SJCRH30 (cell line): ENCODE measurements at places on chromosomes 4 and X.

DNA sequence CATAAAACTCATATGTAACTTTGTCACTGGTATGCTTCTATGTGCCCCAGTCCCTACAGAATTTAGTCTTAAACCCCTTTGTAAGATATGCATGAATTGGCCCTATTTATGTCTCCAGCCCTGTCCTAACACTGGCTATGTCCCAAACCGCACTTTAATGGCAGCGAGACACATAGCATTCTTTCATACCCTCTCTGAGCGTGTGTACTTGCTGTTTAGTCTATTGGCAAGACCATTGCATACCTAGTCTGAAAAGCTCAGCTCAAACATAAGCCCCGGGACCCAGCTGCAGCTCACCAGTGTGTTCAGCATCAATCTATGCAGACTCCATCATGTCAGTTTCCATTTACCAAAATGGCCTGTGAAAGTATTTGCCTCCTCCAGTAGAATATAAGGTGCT, 1018.4 kb upstream of the TENM3 start:
- no peak overlapping the region for H3K27ac ChIP-seq
- H3K4me1 ChIP-seq, result no peaks in the 10 kb centered on the region
- no peaks in the 10 kb centered on the region for H3K36me3 ChIP-seq
- H3K4me3 ChIP-seq, result no peak overlapping the region
- no peak for DNase-seq
- no peaks in the 10 kb centered on the region for H3K27me3 ChIP-seq

DNA sequence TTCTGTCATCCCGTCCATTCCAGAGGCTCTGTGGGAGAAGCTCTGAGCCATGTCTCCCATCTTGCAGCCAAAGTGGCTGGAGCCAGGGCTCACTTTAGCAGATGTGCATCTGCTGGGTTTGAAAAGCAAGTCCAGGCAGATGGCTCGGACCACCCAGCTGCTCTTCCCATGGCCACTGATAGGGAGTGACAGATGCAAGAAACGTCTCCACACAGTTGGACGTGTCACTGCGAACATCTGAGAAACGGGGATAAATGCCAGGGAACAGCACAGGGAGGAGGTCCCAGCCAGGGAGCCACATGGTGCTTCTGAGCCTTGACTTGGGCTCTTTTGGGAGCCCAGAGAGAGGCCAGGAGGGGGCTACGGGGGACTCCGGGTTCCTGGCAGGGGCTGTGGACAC, 242.3 kb downstream of the AFAP1 start:
- no peaks in the 10 kb centered on the region for H3K36me3 ChIP-seq
- DNase-seq, result peak; percentile 83
- H3K4me3 ChIP-seq, result no peak overlapping the region
- H3K27ac ChIP-seq, result peak overlapping the region; percentile 40
- H3K4me1 ChIP-seq, result peaks cover 48% of the 10 kb centered on the region

- H3K27me3 ChIP-seq, result no peaks in the 10 kb centered on the region
- DNase-seq, result peak; percentile 62
- no peak overlapping the region for H3K4me3 ChIP-seq
- no peak overlapping the region for H3K27ac ChIP-seq
Observed at GRCh38 chr4:108030332-108030731, 40.6 kb downstream of the HADH start.

DNA sequence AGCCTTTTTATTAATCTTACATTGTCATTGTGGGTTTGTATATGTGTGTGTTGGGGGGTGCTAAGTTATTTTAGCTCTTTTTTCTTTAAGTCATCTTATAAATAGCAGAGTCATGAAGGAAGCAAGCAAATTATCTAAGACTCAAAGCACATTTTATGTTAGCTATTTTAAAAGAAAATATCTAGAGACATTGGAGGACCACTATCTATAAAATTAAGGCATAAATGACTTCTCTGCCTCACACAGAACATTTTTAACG, 3.7 kb upstream of the PPBP start:
- no peaks in the 10 kb centered on the region for H3K27me3 ChIP-seq
- H3K36me3 ChIP-seq, result no peaks in the 10 kb centered on the region
- no peaks in the 10 kb centered on the region for H3K4me1 ChIP-seq
- no peak overlapping the region for H3K27ac ChIP-seq

GRCh38 chrX:42615161-42615563, 162.8 kb downstream of the PPP1R2C start:
- H3K4me3 ChIP-seq, result no peak overlapping the region
- H3K4me1 ChIP-seq, result no peaks in the 10 kb centered on the region
- no peak overlapping the region for H3K27ac ChIP-seq
- no peaks in the 10 kb centered on the region for H3K27me3 ChIP-seq
- peak; percentile 1 for DNase-seq

GRCh38 chr4:182240161-182241130, 2.8 kb upstream of the TENM3 start:
- no peaks in the 10 kb centered on the region for H3K36me3 ChIP-seq
- H3K4me3 ChIP-seq, result peak overlapping the region; percentile 40
- peak; percentile 70 for DNase-seq
- no peaks in the 10 kb centered on the region; the same call in 1 of the 2 replicates for H3K4me1 ChIP-seq
- H3K27ac ChIP-seq, result peak overlapping the region; percentile 63
- no peaks in the 10 kb centered on the region for H3K27me3 ChIP-seq

DNA sequence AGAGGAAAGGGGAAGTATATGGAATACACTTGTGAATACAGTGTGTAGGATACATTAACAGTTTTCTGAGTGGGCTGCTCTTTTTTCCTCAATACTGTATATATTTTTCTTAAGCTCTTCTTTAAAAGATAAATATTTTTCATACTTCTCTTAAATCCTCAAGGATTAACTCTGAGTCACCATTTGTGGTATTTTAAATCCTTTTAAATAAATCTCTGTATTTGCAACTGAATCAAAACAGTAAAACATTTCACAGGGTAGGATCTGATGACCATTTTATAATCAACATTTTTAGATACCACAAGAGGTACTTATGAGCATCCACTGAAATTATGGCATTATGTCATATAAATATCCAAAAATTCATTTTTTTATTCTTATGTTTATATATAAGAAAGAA, 87.6 kb downstream of the GAB1 start:
- DNase-seq, result peak; percentile 5
- H3K27me3 ChIP-seq, result no peaks in the 10 kb centered on the region
- H3K4me1 ChIP-seq, result 0 out of 2 replicates have a peak, but pooled peaks cover 3% of the 10 kb centered on the region
- no peak overlapping the region for H3K4me3 ChIP-seq

GRCh38 chrX:2609431-2610238, 81.5 kb upstream of the CD99 start:
- no peaks in the 10 kb centered on the region for H3K27me3 ChIP-seq
- peak overlapping the region; percentile 98 for H3K4me3 ChIP-seq
